CD4-positive, alpha-beta T cell treated with Interleukin-10 for 1 hour (primary cell): ENCODE measurements at places on chromosomes 3 and 15.

- no peak for DNase-seq
These were observed 52.0 kb downstream of the SUCNR1 start for GRCh38 chr3:151925419-151925818.

- no peak for DNase-seq
These were observed 123.8 kb downstream of the TIGIT start for GRCh38 chr3:114417675-114418074.

- DNase-seq, result no peak
These were observed 38.3 kb upstream of the PSMD6 start for GRCh38 chr3:64061628-64062027.

GRCh38 chr3:81497572-81498251 lies 263.7 kb downstream of the GBE1 start:
- no peak for DNase-seq
